ENCODE measurements at places on chromosomes 4 and X.

GRCh38 chrX:64850371-64851082 is 125.7 kb downstream of the ZC4H2 start:
- DNase-seq: no peak

DNA sequence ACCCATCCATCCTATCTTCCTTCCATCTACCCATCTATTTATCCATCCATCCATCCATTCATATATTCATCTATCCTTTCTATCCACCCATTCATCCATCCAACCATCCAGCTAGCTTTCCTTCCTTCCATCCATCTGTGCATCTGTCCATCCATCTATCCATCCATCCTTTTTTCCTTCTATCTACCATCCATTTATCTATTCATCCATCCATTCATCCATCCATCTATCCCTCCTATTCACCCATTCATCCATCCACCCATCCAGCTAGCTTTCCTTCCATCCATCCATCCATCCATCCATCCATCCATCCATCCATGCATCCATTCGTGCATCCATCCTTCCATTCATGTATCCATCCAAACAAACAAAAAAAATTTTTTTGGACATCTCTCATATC is 118.8 kb downstream of the PSAPL1 start:
- no peak for DNase-seq

DNA sequence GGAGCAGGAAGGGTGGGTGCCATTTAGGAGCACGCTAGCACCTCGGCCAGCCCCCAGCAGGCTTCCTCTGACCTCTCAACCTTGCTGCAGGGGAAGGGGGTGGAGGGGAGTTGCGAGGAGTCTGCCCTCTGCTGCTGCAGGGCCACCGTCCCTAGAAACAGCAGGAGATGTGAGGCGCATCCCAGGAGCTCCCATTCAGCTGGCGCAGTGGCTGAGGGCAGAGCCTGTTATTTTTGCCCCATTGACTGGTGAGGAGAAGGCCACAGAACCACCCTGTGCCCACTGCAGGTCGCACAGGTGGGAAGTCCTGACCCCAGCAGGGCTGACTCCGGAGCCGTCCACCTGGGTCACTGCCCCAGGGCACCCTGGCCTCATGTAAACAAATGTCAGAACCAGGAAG is 8.0 kb downstream of the PDE6B start:
- no peak for DNase-seq

DNA sequence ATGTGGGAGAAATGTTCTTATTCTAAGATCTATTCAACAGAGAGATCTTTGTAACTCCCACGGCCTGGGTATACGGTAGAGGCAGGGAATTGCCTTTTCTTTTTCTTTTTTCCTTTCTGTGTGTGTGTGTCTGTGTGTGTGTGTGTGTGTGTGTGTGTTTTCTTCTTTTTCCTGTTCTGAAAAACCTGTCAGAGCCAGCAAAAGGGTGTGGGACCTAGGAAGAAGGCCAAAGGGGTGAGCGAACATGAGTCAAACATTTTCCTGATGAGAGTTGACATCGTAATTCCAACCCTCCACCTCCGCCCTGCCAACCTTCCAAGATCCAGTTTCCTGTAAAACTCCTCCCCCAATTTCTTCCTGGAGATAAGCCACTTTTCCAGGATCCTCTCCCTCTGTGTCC is 2.8 kb upstream of the CHIC2 start:
- DNase-seq: no peak

- DNase-seq: no peak
Measured at GRCh38 chr4:3682236-3683076, 83.7 kb upstream of the ADRA2C start.

- no peak for DNase-seq
Measured at GRCh38 chr4:140680686-140681085, 75.5 kb downstream of the TBC1D9 start.

GRCh38 chr4:95268819-95269565 is 279.8 kb downstream of the UNC5C start:
- no peak for DNase-seq

- no peak for DNase-seq
Measured at GRCh38 chr4:47198791-47199190, 167.4 kb downstream of the GABRB1 start.

- DNase-seq: no peak
Measured at GRCh38 chr4:140102421-140102820, 51.6 kb downstream of the MAML3 start.

DNA sequence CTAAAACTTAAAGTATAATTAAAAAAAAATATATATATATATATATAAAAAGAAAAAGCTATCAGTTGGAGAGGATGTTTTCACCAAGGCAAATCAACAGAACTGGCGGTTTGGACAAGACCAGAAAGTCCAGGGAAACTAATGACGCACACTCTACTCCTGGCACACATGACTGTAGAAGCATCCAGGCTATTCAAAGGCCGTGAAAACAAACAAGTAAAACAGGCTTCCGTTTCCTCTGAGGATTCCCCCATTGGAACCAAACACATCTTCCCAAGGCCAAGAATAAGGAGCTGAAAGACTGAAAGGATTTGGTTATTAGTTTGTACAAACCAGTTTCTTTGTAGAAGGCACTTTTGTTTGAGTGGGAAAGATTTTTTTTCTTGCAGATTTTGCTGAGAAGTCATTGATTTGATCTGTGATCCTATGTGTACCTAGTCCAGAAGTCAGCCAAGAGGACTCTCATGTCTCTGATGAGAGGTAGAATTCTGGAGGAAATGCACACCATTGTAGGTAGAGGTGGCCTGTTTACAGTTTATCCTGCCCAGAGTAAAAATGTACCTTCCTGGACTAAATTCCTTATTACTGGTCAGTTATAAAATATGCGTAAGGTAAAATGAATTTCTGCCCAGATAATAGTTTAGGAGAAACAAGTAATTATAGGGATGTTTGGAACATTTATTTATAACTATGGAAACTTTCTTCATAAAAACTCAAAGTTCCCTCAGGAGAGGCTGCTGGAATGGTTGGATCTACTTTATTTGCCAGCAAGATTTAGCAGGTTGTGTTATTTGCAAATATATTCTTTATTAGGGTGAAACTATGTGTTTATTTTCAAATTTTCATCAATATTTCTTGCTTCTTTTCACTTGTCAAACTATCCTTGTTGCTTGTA is 66.5 kb downstream of the DMP1 start:
- DNase-seq: no peak

GRCh38 chr4:142248946-142249345 is 597.2 kb downstream of the INPP4B start:
- no peak for DNase-seq

GRCh38 chr4:37885496-37885895 is 5.4 kb upstream of the TBC1D1 start:
- DNase-seq: no peak

DNA sequence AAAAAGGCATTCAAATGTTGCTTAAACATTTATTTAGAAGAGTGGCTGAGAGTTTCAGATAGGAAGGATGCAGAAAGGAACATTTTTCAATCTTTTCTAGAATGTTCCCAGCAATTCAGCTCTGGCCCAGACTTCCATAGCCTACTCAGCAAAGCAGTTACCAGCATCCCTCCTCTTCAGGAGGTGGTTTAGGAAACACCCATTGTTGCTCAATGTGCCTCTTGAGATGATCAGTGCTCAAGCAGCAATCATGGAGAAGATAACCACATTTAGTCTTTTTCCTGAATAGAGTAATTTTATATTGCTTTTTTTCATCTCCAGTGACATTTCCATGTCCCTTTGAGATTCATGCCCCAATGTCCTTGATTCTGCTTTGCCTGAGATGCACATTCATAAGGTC is 328.7 kb upstream of the PPARGC1A start:
- DNase-seq: no peak

DNA sequence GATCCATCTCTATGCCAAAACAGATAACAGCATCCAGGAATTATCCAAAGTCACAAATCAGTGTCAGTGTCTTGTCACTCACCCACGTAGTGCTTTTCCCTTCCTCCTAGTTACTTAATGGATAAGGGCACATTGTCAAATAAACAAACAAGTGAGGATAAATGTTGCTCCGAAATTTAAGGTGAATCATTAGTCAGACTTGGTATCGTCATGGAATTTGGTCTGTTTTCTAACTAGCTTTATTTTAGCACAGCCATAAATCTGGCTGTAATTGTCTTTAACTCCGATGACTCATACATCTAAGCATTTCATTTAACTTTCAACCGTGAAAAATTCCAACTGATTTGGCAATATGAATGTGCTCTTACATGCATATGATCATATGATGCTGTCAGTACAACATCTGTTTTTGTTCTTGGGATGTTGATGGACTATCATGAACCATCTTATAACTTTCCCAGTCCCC is 83.3 kb downstream of the SNCA start:
- DNase-seq: peak; percentile 84

DNA sequence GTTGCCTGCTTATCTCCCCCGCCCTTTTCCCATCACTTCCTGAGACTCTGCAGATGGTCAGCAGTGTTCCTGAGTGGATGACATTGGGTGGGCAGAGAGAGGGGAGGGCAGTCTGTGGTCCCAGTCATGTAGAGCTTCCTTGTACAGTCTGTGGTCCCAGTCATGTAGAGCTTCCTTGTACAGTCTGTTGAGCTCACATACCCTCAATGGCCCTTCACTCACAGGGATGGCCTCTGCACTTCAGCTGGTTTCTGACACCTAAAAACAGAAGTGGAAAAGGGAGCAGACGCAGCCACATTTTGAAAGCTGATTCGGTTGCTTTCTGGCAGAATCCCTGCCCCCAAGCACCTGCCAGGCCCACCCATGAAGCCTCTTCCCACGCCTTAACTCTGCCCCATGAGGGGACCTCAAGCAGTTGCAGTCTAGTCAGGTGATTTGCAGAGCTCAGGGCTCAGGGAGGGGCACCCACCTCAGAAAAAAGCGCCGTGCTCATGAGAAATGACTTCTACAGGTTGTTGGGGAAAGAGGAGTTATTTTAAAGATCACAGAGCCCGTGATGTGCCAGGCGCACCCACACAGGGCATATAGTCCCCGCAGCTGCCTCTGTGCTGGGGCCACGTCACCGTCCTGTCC is 3.6 kb upstream of the TMEM271 start:
- no peak for DNase-seq

GRCh38 chr4:113869743-113870375 is 108.3 kb upstream of the CAMK2D start:
- no peak for DNase-seq

- DNase-seq: no peak
Measured at GRCh38 chrX:45743081-45743533, 542.4 kb upstream of the DIPK2B start.

DNA sequence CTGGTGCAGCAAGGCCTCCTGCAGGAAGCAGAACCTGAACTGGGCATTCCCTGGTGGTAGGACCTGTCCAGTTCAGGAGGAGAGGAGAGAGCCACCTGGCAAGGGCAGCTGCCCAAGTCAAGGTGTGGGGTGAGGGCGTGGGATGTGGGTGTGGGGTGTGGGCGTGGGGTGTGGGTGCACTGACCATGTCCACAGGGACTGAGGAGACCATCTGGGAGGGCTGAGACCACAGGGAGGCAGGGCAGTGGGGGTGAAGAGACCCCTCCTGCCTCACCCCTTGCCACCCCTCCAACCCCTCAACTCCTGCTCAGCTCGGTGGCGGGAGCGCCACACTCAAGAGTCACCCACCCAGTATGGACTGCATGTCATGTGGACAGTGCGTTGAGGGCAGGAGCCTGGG is 117.9 kb downstream of the CPZ start:
- no peak for DNase-seq

GRCh38 chrX:68533656-68534055 is 34.8 kb downstream of the YIPF6 start:
- DNase-seq: no peak

- peak; percentile 73 for DNase-seq
Measured at GRCh38 chrX:11533199-11533651, 132.5 kb downstream of the ARHGAP6 start.

GRCh38 chr4:25811374-25811690 is 51.5 kb downstream of the SEL1L3 start:
- DNase-seq: no peak

- DNase-seq: no peak
Measured at GRCh38 chr4:95249426-95250021, 299.2 kb downstream of the UNC5C start.

DNA sequence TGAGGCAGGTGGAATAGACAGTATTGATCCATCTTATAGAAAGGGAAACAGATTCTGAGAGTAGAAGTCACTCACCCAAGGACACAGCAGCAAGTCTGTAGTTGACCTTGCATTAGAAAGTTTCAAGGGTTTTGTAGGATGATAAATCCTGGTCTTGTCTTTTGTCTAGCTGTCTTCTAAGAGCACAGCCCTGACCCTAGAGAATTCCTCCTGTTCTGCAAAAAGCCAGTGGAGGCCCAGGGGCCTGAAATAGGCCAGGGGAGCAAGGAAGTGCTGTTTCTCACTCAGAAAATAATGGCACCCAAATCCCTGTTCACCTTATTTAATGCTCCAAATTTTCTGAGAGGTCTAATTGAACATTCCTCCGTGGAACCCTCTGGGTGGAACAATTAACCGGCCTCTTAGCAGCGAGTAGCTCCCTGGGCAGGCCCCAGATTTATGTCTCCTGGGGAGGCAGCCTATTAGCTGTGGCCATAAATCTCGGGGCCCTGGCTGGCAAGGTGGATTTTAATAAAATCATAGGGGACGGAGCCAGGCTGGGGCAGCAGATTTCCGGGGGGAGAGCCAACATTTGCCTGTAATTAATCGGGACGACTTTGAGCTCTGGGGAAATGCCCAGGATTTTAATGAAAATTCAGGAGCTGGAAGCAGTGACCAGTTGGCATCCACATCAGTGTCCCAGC is 49.2 kb upstream of the MSX1 start:
- no peak for DNase-seq

DNA sequence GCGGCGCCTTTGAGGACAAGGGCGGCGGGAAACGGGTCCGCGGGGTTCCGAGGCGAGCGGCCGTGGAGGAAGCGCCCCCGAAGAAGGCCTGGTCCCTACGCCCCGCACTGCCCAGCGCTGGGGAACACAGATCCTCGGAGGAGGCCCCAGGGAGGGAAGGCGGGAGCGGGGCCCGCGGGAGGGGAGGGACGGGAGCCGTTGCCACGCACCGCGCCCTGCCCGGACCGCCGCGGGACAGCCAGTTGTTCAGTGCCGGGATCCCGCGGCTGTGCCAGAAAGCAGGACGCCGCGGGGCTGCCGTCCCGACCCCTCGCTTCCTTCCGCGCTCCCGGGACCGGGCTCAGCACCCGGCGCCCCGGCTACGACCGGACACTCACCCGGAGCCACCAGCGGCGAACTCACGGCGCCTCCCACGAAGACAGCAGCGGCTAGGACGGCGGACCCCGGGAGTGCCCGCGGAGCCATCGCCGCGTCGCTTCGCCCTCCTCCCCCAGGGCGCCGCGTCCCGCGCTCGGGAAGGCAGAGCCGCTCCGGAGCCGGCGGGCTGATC is 278 bp downstream of the RELL1 start:
- peak; percentile 87 for DNase-seq

DNA sequence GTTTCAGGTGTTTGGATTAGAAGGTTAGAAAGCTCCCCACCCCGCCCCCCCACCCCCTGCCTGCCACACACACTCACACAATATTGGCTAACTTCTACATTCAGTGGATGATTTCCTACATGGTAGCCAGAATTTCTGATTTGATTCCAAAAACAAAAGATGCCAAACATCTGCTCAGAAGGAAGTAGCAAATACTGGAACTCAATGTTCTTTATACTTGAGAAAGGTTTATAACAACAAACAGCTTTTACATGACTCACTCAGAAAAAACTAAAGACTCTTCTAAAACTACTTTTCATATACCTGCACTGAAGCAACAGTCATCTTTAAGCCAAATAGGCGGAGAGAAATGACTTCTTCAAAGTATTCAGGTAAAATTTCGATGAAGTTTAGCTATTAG is 750.5 kb upstream of the POU3F4 start:
- no peak for DNase-seq
